CD4-positive, alpha-beta T cell (primary cell): ENCODE measurements at places on chromosomes 5 and 9. TPM values are rescaled to one million over a fixed set of nuclear protein-coding genes. Genes with fewer than 3 reads are reported as not detected.
A peak's percentile ranks its signal among the peaks of the same experiment; 100 is the strongest.

DNA sequence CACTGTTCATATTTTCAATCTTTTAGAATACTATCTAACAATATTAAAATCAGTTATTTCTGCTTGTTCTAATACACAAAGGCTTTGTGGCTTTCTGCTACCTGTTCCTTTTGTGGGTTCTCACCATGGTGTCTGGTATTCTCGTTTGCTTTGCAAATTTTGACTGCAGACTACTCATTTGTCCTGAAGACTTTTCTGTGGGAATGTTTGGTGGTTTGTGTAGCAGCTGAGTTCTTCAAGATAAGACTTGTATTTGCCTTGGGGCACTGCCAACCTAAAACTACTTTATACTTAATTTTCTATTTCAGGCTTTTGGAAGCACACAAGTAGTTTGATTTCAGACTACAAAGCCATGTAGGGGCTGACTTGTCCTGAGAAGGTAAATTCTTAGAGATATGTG lies 11.1 kb downstream of the IL33 start:
- DNase-seq = no peak

- DNase-seq = no peak
These were observed 92.1 kb downstream of the SYK start for GRCh38 chr9:90893706-90894105.

DNA sequence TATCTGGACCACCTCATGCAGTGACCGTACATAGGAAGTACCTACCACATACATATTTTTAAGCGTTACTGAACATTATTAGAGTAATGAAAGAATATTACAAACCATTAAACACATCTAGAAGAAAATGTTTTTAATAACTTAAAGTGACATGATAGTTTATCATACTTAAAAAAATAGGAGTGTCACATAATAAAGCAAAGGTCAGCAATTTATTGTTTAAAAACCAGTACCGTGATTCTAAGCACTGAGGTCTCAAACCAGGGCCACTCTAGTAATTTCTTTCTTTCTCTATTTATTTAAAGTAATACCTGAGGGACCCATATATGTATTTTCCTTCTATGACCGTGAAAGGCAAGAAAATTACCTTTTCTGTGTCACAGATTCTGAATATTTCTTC lies 216.0 kb downstream of the MLLT3 start:
- no peak for DNase-seq

DNA sequence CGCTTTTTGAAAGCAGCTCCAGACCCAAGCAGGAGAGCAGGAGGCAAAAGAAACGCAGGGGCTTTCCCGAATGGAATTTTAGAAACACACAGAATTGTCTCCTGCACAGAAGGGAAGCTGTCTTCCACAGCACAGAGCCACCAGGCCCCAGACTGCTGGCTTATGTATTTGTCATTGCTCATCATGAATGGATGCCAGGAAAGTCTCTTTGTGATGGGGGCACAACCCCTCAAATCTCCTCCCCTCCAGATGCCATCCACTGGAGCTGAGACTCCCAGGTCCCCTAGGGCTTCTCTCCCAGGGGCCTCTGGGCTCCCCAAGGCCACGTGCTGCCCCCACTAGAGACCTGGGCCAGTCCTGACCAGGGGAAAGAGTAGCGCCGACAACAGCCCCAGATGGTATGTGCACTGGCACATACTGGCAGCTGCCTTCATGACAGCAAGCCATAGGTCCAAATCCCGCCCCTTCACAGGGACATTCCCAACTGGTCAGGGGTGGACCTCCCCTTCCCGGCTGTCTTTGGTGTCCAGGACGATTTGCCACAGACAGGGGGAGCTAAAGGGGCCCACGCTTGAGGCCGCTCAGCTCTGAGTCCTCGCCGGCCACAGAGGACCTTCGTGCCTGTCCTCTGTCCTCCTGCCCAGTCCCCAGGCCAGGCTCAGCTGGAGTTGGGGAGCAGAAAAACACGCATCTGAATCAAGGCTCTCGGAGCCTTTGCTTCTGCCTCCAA lies 127.8 kb downstream of the KCNIP1 start:
- DNase-seq = no peak

DNA sequence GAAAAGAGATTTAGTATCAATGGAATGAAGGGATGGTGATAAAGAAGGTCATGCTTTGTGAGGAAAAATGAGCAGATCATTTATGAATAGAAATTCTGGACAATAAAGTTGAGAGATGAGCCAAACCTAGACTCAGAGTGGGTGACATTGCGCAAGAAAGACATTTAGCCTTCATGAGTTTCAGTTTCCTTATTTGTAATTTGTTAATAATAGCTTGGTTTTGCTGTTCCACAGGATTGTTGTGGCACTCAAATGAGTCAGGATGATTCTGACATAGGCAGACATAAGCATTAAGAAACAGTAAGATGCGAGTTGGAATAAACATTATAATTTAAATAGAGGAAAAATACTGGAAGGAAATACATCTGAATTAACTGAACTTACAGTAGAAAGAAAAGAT lies 34.8 kb downstream of the ITGA2 start:
- DNase-seq = no peak

DNA sequence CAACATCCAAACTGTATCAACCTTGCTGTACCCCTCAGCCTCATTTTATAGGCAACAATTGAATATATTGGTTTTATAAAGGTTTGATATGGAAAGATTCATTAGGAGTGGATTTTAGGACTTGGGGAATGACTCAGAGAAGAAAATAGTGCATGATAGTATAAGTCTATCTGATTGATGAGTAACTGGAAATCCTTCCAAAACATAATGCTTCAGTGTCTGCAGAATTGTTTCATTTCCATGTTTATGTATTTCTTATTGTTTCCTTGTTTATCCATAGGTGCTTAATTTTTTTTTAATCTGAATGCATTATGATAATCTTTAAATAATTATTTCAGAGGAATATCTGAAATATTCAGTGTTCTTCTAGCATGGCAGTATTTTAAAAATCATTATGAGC lies 12.6 kb downstream of the JAK2 start:
- no peak for DNase-seq

GRCh38 chr9:137052998-137053943 lies 590 bp downstream of the ENTPD2 start:
- no peak for DNase-seq

- DNase-seq = peak; percentile 46
These were observed 123.5 kb downstream of the SCAMP1 start for GRCh38 chr5:78483809-78484521.

DNA sequence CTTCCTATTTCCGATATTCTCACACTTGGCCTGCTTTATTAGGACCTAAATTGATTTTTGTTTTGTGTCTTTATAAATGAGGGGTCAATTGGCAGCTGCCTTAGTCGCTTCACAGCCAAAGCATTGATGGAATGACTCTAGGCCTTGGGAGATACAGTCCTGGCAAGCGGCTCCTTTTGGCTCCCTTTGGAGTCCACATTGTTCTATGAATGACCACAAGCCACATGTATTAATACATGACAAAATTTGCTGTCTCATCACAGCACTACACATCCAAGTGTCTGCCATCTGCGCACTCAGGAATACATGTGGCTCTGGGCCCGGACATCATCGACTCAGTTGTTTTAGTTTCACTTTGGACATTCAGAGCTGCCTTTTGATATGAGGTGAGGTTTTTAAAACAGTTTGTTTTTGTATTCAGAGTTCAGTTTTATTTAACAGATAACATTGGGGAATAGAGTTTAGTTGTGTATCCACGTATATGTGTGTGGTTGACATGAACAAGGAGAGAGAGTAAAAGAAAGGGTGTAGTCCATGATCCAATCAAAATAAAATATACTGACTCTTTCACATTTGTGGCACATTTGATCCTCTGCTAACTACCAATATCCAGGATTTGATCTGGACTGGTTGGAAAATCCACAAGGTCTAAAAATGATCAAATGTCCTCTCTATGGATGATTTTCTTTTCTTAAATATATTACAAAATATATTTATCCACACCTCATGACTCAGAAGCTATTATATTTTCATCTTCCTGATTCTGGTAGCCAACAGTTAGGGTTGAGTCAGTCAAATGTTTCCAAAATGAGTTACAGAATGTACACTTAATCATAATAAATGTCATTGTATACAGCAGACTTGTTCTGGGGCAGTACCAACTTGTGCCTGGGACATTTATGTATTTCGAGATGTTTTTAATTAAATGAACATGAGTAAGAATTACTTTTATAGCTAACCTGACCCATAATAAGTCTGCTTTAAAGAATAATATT lies 114.0 kb upstream of the MTAP start:
- no peak for DNase-seq

DNA sequence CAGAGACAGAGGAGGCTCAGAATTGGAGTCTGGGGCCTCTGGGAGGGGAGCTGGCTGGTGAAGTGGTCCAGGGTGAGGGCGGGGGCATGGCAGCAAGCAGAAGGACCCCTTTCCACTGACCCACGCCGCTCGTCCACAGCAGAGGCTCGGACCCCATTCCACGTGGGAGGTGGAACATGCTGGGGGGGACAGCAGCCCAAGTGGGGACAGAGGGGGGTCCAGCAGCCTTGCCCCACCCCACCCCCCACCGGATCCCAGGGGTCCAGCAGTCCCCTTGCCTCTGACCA lies 25.4 kb upstream of the NKD2 start:
- no peak for DNase-seq

- DNase-seq = no peak
These were observed 20.0 kb upstream of the NPM1 start for GRCh38 chr5:171367424-171368370.

DNA sequence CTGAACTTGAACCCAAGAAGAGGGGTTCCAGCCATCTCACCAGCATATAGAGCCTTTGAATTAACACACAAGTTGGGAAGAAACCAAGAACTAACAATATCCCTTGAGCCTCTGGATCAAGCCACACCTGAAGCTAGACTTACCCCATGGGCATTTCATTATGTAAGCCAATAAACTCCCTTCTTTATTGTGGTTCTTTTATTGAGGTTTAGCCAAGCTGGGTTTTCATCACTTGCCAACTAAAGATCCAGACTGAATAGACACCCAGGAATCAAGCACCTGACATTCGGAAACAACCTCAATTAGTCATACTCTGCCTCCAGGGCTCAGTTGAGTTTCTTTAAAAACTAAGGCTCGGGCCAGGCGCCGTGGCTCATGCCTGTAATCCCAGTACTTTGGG lies 226.7 kb downstream of the AGTPBP1 start:
- DNase-seq = no peak

- no peak for DNase-seq
These were observed 1.2 kb downstream of the VCAN start for GRCh38 chr5:83472508-83473345.

DNA sequence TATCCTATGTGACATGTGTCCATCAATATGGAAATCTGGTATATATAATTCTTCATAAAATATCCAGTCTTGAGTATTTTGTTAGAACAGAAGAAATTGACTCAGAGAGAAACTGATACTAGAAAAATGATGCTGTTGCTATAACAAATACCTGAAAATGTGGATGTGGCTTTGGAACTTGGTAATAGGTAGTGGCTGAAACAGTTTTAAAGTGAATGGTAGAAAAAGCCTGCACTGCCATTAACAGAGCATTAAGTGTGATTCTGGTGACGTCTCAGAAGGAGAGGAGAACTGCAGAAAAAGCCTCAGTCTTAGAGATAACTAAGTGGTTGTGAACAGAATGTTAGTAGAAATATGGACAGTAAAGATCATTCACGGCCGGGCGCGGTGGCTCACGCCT lies 634.9 kb upstream of the ZNF608 start:
- no peak for DNase-seq

DNA sequence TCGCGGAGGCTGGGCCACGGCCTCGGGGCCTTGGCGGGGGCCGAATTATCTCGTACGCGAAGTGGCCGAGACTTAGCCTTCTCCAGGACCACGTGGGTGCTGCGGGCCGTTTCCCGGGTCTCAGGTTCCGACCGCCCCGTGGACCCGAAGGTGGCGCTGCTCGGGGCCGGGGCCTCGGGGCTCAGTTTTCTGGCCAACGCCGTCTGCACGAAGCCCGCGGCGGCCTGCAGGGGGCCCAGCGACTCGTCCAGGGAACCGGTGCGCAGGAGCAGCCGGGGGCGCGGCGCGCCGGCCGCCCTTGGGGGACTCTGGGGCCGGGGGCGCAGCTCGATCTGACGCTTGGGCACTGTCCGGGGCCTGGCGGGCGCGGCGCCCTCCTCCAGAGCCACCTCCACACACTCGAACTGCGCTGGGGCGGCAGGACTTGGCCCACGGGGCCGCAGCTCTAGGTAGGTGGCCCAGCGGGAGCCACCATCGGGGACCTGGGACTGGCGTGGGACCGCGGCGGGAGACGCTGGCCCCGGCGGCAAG lies 716 bp downstream of the PROB1 start:
- peak; percentile 73 for DNase-seq

ZNF622 gene
- 54.1 TPM for total RNA-seq

NR4A3 gene
- 44.6 TPM for total RNA-seq

C5orf52 gene
- not detected for total RNA-seq

CDC20B gene
- total RNA-seq = not detected
